Vagina (tissue), 2 donors: ENCODE measurements at places on chromosomes 13 and 19.

DNA sequence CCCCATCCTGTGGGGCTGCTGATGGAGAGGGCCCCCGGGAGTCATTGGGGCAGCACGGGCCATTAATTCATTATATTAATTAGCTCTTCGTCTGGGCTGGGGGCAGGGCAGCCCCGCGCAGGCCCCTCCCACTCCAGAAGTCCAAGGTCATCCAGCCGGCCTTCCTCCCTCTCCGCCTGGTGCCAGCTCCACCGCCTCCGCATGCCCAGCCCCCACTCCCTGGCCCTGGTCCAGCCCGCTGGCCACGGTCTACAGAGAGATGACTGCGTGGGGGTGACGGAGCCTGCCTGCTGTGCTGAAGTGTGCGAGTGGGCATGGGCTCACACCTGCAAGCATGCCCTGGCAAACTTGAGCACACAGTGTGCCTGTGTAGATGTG lies 8.8 kb downstream of the IGLON5 start:
- no peak for DNase-seq

GRCh38 chr13:50511877-50512341 lies 331.6 kb downstream of the DLEU7 start:
- DNase-seq = no peak

DNA sequence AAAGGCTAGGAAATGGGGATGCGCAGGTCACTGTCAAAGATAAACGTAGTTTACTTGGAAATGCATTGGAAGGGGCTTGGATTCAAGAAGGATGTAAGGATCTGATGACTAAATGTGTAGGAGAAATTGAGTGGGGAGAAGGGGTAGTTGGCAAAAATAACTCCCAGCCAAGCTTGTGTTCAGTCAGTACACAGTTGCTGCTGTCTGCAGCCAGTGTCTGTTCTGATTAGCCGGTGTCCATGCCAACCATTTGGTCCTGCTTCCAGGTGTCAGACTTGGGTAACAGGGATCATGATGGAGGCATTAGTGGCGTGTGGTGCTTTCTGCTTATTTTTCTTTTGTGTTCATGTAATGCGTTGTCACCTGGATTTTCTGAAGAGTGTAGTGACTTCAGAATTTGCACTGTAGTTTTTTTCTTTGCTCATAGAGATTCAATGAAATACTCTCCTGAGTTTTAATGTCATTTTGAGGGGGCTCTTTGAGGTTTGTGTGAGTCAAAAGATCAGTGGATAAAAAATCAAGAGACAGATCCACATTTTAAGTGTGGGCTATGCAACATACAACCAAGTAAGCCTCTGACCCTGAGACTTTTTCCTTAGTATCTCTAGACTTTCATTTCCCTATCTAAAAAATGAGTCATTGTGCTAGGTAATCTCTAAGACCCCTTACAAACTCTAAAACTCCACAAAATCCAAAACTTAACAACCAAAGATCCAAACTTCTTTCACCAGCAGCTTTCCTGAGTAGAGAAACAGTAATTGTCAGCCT lies 103.9 kb downstream of the WDFY2 start:
- no peak for DNase-seq

- DNase-seq = no peak
Observed at GRCh38 chr19:40191836-40192646, 815 bp downstream of the MAP3K10 start.

DNA sequence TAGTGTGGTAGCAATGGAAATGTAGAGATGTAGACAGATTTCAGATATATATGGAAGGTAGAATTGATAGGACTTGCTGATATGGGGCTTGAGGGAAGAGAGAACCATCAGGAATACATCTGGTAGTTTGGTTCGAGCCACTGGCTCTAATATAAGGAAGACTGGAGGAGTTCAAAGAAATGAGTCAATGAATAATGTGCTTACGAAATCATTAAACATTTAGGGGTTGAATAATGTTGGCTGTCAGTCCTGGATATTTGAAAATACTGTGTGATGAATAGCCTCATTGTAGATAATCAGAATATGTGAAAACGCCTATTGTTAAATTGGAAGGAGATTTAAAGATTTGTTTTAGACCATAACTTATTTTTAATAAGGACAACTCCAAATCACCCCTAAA lies 21.6 kb downstream of the SGCG start:
- no peak for DNase-seq

- no peak for DNase-seq
Observed at GRCh38 chr13:76697288-76697687, 188.9 kb downstream of the KCTD12 start.

DNA sequence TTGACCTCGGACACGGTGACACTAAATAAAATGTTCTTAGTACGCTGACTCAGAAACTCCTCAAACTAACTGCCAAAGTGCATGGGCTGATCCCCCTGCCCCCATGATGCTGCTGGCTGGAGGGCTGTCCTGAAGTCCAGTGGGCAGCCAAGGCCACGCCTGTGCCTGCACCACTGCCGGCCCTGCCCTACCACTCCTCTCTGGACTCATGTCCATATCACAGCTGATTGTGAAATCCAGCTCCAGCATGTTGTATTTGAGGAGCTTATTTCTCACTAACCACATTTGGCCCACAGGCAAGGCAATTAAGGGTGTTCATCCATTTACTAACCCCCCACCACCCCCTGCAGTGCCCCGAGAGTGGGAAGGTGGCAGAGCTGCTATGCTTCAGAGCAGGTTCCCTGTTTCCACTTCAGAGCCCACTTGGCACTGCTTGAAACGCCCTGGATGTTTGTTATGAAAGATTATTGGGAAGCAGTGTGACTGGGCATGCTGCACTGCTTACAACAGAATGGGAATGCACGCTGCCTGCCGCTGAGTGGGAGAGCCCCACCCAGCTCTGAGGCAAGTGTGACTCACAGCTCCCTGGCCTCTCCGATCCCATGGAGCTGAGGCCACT lies 114.0 kb downstream of the UQCRFS1 start:
- peak; percentile 98 for DNase-seq

- DNase-seq = no peak
Observed at GRCh38 chr19:50759886-50760285, 10.4 kb upstream of the GPR32 start.

DNA sequence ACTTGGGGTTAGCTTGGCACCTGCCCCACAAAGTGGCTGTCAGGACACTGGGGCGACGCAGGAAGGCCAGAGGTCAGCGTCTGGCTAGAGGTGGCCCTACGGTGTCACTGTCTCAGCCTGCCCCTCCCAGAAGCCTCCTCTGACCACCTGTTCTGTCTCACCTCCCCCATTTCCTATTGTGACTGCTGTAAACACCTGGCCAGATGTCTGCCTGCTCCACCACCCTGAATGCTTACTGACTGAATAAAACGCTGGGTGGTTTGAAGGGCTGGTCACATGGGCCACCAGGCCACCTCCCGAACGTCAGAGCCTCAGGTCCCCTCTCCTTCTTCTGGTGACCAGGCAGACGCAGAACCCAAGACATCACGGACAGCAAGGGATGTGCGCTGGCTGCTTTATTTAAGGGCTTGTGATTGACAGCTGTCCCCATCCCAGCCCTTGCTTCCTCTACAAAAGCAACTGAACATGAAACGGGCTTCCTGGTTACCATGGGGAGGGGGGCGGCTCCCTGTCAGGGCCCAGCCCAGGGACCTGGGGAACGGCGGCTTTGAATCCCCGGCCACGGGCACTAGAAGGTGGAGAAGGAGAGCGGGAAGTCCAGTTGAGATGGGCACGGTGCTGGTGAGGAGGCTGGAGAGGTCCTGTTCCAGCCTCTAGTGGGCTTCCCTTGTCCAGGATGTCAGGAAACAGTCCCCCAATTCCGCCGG lies 6.2 kb downstream of the ELOF1 start:
- no peak for DNase-seq

GRCh38 chr13:99009987-99010551 lies 32.2 kb upstream of the DOCK9 start:
- no peak for DNase-seq

DNA sequence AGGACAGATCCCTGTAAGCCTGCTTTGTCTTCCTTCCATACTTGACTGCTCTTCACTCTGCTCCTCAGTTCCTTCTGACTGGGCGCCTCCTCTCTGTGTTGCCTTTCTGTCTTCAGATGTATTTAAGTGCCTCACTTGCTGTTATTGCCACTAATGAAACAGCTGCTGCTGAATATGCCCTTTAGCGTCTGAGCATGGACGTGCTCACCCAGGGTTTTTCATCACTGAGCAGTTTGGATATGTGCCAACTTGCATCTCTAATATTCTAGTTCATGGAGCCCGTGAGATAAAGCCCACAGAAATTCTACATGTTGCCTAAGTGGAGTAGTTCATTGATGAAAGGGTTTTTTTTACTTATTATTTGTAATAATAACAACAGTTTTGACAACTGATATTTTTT lies 198.2 kb downstream of the MYO16 start:
- no peak for DNase-seq

DNA sequence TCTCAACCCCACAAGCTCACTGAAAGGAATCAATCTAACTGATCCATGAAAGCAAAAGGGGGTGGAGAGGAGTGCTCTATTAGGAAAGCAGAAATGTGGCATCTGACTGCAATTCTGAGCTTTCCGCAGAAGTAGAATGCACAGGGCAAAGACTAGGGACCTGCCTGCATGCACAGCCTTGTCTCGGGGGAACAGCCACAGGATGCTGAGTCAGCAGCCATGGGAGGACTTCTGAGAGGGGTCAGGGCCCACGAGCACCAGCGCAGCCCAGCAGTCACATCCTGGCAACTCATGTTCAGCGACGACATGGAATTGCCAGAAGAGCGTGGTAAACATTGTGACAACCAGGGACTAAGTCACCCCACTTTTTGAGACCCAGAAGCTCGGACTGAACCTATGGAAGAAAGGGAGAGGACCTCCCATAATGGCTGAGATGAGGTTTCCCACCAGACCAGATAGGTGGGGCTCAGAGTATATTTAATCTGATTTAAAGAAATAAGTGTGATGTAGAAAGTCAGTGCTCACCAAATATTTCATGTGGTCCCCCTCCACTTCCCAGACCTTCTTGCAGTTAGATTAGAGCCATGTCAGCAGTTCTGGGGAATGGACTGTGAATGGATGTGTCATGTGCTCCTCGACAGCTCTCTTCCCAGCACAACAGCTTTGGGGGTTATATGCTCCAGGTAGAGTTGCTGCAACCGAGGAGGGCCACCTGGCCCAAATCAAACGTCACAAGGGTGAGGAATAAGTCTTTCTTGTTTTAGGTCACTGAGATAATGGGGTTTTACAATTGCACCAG lies 32.6 kb downstream of the STOML3 start:
- no peak for DNase-seq

DNA sequence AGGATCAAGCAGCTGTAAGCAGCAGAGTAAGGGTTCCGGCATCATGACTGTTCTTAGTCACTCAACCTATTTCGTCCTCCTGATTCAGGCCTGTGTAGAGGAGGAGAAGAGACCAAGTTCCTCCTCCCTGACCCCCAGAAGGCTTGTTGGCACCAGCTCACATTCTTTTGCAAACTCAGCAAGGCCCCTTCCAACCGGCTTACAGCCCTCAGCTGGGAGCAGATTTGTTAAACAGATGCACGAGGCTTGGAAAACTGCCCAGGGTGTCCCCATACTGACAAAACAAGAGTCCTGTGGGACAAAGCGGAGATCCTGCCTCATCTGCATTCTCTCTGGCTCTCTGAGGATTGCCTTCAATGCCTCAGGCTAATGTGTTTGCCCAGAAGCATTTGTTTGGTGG lies 113.2 kb upstream of the SOX21 start:
- DNase-seq = no peak

GRCh38 chr13:51999921-52000320 lies 11.3 kb downstream of the ATP7B start:
- DNase-seq = no peak

- no peak for DNase-seq
Observed at GRCh38 chr19:33441277-33441699, 67.8 kb downstream of the CEBPG start.

- DNase-seq = no peak
Observed at GRCh38 chr13:50156140-50156539, 140.9 kb downstream of the KCNRG start.

DNA sequence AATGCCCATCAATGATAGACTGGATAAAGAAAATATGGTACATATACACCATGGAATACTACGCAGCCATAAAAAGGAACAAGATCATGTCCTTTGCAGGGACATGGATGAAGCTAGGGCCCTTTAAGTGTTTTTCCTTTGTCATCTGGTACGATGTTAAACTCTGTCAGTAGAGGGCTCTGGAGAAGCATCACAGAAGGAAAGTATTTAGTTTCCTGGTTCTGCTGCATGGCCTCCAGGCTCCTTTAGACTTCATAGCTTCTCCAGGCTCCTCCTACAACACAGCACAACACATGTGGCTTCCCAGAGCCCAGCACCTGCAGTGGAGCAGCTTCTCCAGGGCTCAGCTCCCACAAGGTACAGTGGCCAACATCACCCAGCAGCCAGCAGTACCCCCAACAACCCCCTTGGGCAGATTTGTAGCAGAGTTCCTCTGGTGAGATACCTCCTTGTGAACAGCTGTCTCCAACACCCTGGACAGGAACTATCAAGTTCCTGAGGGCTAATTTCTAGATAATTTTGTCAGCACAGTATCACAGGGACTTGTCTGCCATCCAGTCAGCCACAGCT lies 63.4 kb downstream of the KCTD12 start:
- no peak for DNase-seq

DNA sequence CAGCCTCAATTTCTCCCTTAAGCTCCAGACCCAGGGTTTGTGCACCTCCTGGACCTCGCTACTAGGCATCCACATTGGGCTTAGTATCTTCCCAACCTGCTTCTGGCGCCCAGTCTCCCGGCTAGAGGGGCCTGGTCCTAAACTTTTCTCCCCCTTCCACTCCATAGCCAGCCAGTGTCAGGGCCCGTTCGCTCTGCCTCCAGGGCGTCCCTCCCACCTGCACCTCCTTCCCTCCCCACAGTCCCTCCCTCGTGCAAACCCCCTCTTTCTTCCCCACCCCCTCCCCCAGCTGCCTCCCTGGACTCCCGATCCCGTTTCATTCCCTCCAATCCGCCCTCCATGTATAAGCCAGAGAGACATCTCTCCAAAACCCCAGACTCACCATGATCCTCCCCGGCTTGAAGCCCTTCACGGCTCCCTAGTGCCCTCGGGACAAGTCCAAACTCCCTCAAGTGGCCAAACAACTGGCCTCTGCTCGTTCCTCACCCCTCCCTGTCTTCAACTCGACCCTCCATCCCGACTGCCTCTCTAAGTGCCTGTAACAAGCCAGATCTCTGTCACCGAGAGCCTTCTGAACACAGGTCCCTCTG lies 997 bp upstream of the SAMD4B start:
- DNase-seq = no peak

GRCh38 chr13:39047560-39047959 lies 9.3 kb downstream of the NHLRC3 start:
- no peak for DNase-seq

DNA sequence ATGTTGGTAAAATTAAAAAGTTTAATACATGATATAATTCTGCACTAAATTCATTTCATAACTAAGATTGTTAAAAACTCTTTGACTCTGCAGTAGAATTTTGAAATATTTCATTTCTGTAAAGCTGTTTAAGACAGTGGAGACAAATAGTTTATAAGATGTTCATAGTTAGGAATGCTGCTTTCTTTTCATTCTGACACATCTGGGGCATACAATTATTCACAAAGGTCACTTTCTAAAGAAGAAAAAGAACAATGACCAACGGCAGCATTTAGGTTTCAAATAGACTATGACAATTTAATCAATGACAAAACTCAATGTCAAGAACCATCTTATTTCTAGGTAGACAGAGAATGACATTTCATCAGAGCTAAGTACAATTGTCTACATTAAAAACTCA lies 1422.1 kb downstream of the PCDH9 start:
- no peak for DNase-seq
